ENCODE measurements at places on chromosomes 1 and 21.

GRCh38 chr1:180145446-180145845, 9.2 kb upstream of the QSOX1 start:
- no peak for DNase-seq

- DNase-seq: no peak
Observed at GRCh38 chr1:76998582-76999223, 131.4 kb downstream of the ST6GALNAC5 start.

GRCh38 chr1:84415396-84415795, 17.1 kb downstream of the DNASE2B start:
- no peak for DNase-seq

- DNase-seq: no peak
Observed at GRCh38 chr21:14567331-14568279, 21.5 kb upstream of the SAMSN1 start.

DNA sequence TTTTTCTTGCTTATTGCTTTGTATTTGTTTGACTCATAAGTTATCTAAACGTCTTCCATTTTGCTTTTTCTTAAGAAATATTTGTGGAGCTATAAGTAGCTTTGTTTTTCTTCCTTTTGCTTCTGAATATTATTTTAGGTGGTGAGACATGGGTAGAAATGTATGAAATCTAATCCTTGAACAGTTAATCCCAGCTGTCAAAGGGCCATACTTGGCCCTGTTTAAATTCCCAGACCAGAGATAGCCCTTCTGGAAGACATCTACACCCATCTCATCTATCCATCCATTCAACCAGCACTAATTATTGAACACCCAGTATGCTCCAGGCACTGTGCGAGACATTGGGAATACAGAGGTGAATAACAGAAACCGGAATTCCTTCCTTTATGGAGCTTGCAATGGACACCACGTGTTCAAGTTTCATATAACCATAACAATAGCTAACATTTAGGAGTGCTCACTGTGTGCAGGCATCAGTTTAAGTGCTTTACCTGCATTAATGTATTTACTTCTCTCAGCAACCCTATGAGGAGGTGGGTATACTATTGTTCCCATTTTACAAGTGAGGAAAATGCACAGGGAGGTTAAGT, 8.7 kb downstream of the TACSTD2 start:
- no peak for DNase-seq

- no peak for DNase-seq
Observed at GRCh38 chr1:175904808-175905207, 161.4 kb upstream of the TNR start.

- DNase-seq: no peak
Observed at GRCh38 chr1:153734396-153735089, 6.7 kb downstream of the INTS3 start.

DNA sequence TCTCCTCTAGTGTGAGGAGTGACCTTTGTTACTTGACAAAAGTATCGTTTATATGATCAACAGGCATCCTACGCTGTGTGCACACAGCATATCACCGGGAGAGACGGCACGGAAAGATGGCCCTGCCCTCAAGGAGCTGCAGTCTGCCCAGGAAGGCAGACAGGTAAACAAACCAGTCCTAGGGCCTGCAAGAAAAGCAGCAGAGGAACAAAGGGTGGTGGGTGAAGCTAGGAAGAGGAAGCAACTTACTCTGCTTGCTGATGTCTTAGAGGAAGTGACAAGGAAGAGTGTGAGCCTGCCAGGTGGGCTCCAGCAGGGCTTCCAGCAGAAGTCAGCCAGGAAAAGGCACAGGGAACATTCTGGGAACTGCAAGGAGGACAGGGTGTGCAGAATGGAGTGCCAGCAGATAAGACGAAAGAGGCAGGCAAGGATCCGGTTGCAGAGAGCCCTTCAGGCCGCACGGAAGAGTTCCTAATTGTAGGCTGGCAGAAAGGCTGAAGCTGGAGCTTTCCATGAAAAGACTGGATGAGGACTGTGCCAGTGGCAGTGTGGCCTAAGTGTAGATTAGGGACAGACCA, 106.7 kb downstream of the SLC45A1 start:
- DNase-seq: peak; percentile 38

DNA sequence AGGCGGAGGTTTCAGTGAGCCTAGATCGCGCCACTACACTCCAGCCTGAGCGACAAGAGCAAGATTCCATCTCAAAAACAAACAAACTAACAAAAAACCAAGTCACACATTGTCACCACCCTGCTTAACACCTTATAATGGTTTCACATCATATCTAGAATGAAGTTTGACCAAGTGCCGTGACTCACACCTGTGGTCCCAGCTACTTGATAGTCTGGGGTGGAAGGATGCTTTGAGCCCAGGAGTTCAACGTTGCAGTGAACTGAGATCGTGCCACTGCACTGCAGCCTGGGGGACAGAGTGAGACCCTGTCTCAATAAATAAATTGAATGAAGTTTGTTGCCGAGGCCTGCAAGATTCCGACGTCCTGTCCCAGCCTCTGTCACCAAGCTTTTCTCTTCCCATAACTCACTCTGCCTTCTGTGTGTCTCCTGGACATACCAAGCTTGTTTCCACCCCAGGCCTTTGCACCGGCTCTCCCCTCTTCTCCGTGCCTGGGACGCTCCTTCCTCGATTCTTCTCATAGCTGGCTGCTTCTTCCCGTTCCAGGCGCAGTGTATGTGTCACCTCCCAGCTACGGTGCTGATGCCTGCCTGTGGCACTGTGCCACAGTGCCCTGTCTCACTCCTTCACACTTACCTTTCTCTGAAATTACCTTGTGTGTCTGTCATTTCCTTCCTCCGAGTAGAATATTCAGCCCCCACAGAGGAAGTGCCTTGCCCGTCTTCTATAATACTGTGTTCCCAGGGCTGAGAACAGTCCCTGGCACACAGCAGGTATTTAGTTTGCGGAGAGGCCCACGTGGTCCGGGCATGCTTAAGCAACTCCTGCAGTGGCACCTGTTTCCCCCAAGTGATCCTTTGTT, 3.8 kb upstream of the SELENON start:
- no peak for DNase-seq

DNA sequence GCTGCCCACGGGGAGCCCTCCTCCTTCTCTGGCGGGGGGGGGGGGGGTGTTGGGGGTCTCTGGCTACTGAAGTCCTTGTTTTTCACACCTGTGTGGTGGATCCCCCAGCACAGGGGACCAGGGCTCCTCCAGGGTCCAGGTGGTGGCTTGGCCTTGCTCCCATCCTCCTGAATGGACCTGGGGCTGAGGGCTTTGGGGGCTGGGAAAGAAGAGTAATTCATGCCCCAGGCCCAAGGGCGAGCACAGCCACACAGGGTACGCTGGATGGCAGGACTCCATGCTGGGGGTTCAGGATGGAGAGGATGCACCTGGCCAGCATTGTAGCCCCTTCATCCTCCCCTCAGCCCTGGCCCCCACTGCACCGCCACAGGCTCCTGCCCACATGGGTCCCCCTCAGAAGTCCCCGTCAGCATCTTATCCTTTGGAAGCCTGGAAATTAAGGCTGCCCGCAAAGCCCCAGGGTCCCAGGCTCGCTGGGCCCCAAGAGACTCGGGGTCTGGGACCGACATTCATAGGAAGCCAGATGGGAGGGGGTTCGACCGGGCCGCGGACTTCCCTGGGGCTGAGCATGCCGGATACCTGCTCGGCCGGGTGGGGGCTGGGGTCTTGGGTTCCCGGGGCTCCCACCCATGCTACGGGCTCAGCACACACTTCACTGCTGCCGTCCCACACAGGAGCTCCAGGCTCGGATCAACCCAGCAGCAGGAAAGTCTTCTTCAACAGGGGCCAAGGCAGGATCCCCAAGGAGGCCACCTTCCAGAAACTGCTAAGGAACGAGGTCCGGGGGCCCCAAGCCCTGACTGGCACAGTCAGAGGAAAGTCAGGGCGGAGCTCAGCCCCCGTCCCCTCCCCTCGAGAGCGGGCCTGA, 49.0 kb upstream of the ACTRT2 start:
- DNase-seq: no peak

All from erythroblast (primary cell).